ENCODE measurements at places on chromosomes 1 and 21. TPM values are rescaled to one million over a fixed set of nuclear protein-coding genes. Genes with fewer than 3 reads are reported as not detected.

GRCh38 chr1:54886724-54887664 is at the start of gene DHCR24:
Gene DHCR24 (minus strand): TSS chr1:54887195. CDS start chr1:54887119, 76 bp downstream.
- DNase-seq = peak; percentile 84

GRCh38 chr1:55053265-55053954 is 14.1 kb downstream of the PCSK9 start:
- no peak for DNase-seq

DNA sequence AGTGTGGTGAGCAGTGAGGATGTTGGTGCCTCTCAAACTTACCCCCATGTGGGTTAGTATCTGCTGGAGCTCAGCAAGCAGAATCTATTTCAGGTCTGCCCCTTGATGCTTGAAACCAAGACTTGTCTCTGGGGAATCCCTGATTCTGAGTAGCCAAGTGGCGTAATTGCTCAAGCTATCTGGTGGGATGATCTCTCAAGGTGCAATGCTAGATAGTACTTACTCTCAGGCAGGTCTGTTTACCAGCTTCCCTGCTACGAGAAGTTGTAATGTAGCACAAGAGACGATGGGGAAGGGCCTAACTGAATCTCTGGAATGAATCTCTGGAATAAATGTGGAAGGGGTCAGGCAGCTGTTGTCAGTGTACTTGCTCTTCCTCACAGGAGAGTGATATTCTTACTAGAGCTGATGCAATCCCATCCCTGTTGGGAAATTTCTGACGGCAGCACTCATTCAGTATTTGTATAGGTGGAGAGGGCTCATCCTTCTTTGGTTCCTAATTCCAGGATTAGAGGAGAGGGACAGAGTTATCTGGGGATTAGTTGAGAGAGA is 65.4 kb downstream of the MACF1 start:
- DNase-seq = no peak

DNA sequence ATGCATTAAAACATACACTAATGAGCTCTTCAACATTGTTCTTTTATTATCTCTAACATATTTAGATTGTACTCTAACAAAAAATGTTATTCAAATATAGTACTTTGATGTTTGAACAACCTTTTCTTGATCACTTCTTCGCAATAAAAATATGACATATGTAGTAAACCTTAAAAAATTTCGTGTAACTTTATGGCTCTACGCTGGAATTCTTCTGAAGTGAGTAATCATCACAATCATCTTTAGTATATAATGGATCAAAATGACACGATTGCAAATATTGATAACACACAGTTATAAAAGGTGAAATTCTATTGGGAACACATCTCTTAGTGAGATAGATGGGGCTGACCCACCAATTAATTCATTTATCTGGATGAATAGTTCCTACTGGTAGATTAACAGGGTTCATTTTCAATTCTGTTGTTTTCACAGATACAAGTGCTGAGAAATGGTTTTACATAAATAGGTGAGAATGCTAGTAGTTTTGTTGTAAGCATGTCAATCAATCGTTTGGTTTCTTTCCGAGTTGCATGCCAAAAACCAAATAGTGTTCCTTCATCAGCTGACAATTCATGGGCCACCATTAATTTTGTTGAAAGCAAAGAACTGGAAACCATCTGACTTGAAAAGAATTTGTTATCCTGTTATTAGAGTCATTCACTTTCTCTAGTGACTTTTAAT is 1.5 kb upstream of the ZMPSTE24 start:
- DNase-seq = no peak

- peak; percentile 62 for DNase-seq
These were observed 62.1 kb downstream of the DEGS1 start for GRCh38 chr1:224245188-224245587.

- DNase-seq = no peak
These were observed 62.8 kb upstream of the PAXBP1 start for GRCh38 chr21:32834211-32834915.

DNA sequence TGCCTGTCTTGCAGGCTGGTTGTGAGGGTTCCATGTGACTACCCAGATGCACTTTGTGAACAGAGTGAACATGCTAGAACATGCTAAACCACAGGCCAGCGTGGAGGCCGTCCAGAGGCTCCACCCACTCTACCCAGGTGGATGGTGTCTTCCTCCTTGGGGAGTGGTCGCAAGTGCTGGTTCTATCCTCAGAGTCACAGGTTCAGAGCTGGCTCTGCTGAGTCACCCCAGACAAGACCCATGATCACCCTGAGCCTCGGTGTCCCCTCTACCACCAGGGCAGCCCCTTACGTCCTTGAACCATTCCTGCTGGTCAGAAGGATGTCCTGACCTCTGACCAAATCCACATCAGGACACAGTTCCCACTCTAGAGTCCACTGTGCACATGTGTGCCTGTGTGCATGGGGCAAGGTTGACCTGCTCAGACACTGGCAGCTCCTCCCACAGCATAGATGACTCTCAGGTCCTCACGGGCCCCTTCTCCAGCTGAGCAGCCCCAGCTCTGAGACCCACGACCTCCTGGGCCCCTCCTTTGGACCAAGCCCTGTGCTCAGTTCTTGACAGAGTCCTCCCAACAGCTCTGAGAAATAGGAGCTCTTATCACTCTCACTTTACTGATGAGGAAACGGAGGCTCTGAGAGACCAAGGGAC is 391.8 kb downstream of the MATN1 start:
- DNase-seq = no peak

DNA sequence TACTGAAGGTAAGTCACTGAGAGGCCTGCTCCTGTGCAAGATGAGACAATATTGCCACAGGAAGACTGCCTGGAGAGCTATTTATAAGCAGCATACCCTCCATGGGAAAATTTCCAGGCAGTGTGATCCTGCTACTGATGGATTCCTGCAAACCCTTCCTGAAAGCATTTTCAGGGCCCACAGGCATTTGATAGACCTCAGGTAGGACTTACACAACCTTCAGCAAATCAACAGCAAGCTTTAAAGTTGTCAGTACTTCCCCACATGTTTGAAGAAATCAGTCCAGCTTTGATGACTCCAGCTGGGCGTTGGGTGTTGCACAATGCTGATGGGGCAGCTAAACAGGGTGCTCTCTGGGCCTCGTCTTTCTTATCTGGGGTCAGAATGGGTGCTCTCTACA is 108.8 kb downstream of the PLXNA2 start:
- no peak for DNase-seq

DNA sequence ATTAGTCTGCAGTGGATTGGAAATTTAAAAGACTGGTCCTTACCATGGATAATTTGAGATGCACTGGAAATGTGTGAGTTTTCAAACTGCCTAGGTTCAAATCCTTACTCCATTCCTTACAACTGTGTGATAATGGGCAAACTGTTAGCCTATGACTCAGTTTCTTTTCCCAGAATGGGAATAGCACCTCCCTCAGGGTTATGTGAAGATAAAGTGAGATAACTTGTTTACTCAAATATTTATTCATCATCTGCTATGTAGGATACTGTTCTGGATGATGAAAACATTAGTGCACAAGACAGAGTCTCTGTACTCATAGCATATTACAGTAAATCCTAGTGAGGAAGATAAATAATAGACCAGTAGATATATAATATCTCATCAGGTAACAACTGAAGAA is 28.6 kb downstream of the LRIG2 start:
- no peak for DNase-seq

GRCh38 chr1:18950401-18951026 is 6.0 kb downstream of the IFFO2 start:
- no peak for DNase-seq

GRCh38 chr21:44416193-44416592 is 39.1 kb upstream of the LRRC3 start:
- DNase-seq = no peak

DNA sequence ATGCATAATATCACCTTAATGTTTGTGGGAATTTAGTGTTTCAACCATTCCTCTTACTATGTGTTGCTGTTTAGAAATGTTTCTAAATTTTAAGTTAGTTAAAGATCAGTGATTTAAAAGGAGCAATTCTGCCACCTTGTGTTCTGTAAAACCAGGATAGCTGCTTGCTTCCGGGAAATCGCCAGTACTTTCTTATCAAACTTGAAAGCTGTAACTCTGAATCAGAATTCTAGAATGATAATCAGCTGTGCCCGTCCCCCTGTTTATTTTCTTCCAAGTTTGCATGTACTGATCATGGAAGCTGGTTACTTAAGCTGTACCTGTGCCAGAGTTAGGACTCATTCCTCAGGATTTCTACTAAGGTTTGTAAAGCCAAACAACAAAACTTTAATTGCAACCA is 656.4 kb downstream of the LTN1 start:
- DNase-seq = no peak

DNA sequence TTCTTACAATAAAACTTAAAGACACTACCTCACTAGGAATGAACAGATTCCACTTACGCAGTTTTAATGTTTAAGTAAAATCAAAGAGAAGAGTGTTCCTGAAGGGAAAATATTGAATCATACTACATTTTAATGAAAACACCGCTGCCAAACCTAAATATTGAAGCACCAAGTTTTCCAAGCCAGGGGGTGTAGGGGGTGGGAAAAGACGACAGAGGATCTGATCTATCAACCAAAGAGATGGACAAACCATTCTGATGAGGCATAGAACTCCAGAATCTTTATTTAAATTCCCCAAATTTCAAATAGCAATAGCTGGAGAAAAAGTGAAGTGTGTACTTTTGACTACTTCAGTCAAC is 1.2 kb downstream of the ELK4 start:
- no peak for DNase-seq

- no peak for DNase-seq
These were observed 344.6 kb downstream of the RYR2 start for GRCh38 chr1:237386362-237387143.

DNA sequence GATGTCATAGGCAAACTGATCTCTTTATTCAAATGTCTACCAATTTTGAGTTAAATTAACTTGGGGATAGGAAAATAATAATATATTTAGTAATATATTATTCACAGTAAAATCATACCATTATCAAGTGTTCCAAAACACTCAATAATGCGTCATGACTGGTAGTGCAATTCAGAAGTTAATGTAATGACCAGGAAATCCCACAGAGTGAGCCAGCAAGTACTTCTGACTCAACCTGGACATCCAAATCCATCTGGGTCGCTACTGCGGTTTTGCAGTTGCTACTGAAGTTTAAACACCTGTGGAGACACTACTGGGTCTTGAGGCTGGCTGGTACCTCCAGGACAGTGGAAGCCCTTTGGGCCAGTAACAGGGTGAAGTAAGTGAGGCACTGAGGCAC is 44.8 kb downstream of the DPYD start:
- no peak for DNase-seq

DNA sequence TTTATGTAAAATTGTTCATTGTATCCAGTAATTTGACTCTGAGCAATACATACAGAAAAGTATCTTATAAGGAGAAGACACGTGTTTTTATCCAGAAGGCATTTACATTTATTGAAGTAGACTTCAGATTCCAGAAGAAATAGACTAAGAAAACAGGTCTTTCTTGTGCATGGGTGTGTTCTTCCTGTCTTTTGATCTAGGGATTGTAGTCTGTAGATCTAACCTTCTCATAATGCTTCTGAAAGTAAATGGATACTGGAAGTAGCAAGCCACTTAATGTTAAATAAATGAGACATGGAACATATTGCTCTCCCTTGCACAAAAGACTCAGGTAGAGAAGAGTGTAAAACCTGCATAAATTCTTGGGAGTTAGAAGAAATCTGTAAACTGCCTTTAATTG is 853.2 kb upstream of the B3GALT2 start:
- DNase-seq = no peak

- no peak for DNase-seq
These were observed 125.0 kb upstream of the JUN start for GRCh38 chr1:58908561-58909560.

DNA sequence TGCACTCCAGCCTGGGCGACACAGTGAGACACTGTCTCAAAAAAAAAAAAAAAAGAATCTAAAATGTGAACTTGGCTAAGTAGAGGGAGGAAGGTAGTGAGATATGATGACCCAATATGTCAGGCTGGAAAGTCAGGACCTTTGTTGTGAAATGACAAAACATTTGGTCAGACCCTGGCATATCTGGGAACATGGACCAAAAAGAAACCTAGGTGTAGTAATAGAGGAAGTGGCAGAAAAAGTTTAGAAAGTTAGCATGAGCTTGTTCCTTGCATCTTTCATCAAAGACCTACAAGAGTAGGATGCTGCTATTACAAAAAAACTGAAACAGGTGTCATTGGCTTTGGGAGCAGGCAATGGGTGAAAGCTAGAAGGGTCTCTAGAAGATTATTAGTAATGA is 7.3 kb upstream of the S100A3 start:
- DNase-seq = no peak

DNA sequence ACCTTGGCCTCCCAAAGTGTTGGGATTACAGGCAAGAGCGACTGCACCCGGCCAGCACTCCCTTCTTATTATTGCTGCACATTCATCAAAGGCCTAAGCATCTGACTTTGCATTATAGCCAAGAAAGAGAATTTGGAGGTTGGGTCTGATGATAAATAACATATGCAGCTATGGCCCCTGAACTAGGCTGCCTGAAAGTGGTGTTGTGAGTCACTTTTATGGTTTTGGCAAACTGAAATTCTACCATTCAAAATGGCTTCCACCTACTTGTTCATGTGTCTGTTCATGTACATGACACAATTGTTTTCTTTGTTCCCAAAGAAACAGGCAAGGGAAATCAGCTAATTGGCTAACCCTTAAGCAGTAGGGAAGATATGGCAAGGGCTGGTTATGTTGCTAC is 25.0 kb upstream of the UAP1 start:
- DNase-seq = no peak

DNA sequence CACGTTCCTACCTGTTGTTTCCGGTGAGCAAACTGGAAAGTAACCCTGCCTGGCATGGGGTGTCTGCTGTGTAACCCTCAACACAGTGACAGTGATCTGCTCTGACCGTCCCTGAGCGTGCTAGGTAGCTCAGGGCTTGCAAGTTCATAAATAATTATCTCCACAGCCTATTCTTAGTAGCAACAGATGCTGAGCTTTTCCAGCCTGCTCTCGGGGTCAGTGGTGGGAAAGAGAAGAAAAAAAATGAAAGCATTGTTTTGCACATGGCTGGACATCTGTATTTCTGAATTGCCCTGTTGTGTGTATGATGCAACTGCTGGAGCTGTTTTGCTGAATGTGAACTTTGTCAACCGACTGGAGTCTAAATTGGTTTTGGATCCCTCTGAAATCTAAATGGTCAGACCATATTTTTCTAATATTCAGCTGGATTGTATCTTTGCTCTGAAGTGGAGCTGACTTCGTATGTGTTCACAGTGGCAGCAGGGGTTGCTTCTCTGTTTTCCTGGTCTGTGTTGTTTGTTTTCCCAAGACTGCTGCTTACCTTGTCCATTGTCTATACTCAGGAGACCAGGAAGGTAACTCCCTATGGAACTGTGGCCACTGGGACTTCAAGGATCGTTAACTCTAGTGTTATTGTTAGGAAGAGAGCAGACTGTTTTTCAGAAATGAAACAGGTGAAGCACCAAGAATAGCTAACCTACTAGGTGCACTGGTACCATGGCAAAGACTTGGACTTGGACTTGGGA is 27.0 kb downstream of the TGFB2 start:
- DNase-seq = no peak

GRCh38 chr1:73911849-73912248 is 286.1 kb downstream of the LRRIQ3 start:
- no peak for DNase-seq

NPHS2 gene
- not detected for total RNA-seq

LYPD8 gene
- total RNA-seq = 235 TPM

SFN gene
- 191 TPM for total RNA-seq

KRTAP19-1 gene
- total RNA-seq = not detected

TSACC gene
- not detected for total RNA-seq

CYP4A22 gene
- total RNA-seq = not detected

GPR25 gene
- not detected for total RNA-seq

KRTAP19-3 gene
- not detected for total RNA-seq

INKA2 gene
- total RNA-seq = 2.5 TPM

PGLYRP4 gene
- not detected for total RNA-seq

S100A9 gene
- total RNA-seq = 5.5 TPM

RSPO1 gene
- 0.12 TPM for total RNA-seq

PCP4 gene
- total RNA-seq = 23.6 TPM

ZNF648 gene
- total RNA-seq = 0.07 TPM
